ENCODE measurements at places on chromosomes 7 and 10.

DNA sequence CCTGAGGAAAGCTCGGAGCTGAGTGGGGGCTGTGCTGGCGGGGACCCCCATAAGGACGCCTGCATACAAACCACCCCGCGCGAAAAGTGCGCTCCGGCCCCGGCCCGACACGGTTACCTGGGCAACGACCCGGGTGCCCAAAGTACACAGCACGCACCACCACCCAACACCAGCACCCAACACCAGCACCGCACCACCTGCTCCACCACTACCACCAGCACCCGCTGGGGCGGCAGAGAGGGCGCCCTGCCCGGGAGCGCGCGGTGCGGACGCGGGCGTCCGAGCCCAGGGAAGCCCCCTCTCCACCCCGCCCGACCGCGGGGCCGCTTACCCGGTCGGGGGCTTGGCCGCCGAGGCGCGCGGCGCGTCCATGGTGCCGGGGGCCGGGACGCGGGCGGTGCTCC lies 345 bp downstream of the COBL start:
- no peak for DNase-seq

DNA sequence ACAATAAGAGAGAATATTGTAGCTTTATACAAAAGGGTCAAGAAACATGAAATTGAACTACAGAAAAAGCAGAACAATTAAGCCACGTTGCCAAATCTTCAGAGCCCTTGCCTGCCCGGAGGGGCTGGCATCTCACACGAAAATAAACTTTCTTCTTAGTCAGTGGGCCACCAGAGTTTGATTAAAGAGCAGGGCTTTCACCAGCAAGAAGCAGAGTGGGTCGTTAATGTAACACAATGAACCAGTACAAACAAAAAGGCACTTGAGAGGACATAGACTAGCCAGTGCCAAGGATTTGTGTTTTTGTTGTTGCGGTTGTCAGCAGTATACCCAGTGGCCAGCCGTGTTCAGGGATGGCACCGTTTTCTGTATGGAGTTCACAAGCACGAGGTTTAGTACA lies 155.4 kb downstream of the NRP1 start:
- no peak for DNase-seq

DNA sequence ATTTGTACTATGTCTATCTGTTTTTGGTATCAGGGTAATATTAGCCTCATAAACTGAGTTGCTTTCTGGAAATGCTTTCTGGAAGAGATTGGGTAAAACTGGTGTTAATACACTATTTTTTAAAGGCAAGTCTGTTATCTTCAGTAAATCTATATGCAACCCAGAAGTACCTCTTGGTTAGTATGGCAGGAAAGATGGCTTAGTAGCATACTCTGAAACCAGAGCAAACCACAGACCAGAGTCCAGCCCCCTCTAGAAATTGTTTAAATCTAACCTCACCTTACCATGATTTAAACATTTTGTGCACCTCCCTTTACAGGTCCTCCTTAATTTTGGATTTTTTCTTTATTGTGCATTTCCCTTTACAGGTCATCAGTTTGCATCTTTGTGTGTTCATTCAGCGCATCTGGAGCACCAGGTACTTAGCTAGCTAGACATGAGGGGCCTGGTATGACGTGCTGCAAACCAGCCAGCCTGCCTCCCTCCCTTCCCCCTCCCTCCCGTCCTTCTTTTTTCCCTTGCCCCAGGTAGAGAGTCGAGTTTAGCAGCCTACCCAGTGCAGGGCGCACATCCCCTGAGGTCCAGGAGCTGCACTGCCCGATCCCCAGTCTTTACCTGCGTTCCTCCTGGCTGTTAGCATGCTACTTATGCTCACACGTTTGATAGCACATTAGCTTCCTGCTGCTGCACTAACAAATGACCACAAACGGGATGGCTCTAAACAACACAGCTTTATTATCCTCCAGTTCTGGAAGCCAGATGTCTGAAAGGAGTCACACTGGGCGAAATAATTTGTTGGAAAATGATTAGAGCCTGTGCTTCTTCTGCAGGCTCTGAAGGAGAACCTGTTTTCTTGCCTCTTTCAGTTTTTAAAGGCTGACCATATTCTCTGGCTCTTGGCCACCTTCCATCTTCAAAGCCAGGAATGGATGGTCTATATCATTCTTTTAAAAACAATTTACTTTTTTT lies 299.9 kb upstream of the HABP2 start:
- no peak for DNase-seq

- DNase-seq, result no peak
These were observed 23.3 kb downstream of the CALML3 start for GRCh38 chr10:5547931-5548660.

- DNase-seq, result no peak
These were observed 659.8 kb upstream of the FOXK1 start for GRCh38 chr7:4022265-4022664.

Measured in CD4-positive, alpha-beta T cell treated with Interleukin-1 beta for 1 hour (primary cell).